AG04450 (cell line): ENCODE measurements at places on chromosomes 7 and 10.

- no peak for DNase-seq
Observed at GRCh38 chr7:64266341-64266919, 38.2 kb downstream of the ZNF679 start.

DNA sequence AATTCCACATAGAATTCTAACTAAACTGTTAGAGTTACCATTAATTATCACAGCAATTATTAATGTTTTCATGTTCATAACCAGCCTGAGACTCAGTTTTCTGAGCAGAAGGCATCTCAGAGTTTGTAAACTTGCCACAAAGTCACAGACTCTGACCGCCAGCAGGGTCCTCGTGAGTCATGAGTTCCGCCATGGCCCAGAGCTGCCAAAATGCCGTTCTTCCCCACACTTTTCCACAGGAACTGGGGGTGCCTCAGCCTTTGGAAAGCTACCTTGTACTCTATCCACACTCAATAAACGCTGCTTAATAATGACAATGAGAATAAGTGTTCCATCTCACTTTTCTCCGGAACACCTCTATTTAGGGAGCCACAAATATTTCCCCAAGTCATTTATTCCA lies 22.1 kb upstream of the INHBA start:
- DNase-seq, result no peak

GRCh38 chr7:151859111-151859947 lies 17.6 kb downstream of the PRKAG2 start:
- DNase-seq, result no peak

DNA sequence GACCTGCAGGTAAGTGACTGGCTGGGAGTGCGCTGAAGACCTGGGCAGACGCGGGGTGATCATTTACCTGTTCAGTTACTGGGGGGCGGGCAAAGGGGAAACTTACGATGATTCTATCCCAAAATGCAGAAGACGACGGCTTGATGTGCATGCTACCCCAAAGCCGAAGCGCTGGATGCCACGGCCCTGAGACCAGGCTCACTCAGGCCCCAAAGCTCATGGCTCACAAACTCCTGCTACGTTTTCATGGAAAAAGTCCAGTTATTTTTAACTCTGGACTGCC lies 200.6 kb downstream of the DIP2C start:
- no peak for DNase-seq

DNA sequence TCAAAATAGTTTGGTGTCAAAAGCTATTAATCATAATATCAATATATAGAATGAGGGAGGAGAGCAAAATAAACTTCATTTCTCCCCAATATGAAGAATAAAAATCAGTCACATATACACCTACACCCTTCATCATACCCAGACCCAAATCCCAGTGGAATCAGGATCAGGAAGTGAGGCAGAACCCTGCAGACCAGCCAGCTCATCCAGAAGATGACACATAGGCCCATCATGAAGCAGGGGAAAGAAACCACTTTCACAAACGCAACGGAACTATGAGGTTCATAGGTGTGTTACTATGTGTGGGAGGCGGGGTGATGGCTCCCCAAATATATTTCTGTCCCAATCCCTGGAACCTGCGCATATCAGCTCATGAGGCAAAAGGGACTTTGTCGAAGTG lies 89.0 kb downstream of the RSU1 start:
- DNase-seq, result no peak

GRCh38 chr7:65722361-65722792 lies 150.5 kb upstream of the VKORC1L1 start:
- DNase-seq, result no peak

GRCh38 chr7:80908360-80908797 lies 10.5 kb downstream of the SEMA3C start:
- DNase-seq, result no peak

DNA sequence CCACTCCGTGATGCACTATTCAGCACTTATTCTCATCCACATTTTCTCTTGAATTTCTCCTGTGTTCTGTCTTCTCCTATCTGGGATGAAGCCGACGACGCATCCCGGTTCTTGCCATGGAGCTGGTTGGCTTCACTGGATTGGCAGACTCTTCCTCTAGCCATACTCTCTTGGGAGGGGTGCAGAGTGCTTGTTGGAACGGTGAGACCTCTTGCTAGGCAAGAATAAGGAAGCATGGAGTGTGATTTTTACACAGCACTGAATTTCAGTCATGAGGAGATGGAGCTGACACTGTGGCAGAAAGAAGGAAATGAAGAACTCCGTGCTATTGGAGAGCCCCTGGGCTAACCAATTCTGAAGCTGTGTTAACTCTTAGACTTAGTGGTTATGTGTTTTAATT lies 28.2 kb upstream of the ZNF32 start:
- DNase-seq, result no peak

DNA sequence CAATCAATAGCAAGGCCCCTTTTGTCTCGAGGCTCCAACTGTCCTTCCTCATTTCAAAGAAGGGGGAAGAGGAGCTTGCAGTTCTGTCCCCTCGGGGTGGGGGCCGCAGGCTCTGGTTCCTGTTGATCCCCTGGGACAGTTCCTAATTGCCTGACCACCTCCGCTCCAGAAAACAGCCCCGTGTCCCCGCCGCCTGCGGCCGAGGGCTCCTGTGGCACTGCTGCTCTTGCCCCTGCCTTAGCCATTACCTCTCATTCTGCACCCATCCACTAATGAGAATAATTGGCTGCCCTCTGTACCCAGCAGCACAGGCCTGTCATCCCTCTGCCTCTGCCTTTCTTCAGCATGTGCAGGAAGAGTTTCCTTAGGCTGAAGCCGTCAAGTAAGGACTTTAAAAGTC lies 668.3 kb upstream of the FOXK1 start:
- DNase-seq, result no peak

GRCh38 chr7:106452031-106452851 lies 167.5 kb upstream of the NAMPT start:
- no peak for DNase-seq

DNA sequence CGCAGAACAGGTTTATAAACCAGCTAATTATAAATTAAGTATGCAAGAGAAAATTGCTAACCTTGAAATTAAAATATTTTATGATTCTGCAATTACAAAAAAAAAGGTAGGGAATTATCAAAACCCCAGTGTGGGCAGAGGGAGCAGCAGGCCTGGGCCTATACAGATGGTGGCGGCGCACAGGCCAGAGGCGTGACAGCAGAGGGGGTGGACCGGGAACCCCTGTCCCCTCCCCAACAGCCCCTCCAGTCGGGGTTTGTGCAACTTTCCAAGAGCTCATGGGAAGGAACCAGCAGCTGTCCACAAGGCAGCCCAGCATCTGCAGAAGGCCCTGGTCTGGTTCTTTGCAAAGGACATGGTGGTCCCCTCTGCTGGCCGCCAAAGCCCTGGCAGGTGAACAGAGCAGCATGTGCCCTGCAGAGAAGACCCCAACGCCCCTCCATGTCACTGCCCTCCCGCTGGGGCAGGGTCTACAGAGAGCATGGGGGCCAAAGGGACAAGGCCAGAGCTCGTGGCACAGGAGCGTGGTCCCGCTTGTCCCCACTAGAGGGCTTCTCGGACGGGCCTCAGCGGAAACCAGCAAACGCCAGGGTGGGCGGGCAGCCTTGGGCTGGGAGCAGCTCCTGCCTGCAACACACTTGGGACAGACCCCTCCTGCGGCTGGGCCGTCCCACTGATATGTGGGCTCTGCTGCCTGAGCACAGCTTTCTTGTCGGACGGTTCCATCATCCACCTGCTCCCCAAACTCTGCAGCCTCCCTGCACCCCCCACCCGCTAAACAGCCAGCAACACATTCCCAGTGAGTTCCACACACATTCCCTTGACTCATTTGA lies 75.1 kb downstream of the EBF3 start:
- DNase-seq, result no peak

- DNase-seq, result no peak
Observed at GRCh38 chr10:130203626-130204025, 67.4 kb downstream of the GLRX3 start.

- DNase-seq, result no peak
Observed at GRCh38 chr10:30170146-30170545, 110.8 kb upstream of the JCAD start.

GRCh38 chr10:59844436-59844835 lies 61.9 kb downstream of the CCDC6 start:
- DNase-seq, result no peak

GRCh38 chr10:11014671-11015445 lies 2.8 kb upstream of the CELF2 start:
- DNase-seq, result no peak

- no peak for DNase-seq
Observed at GRCh38 chr7:3043544-3044371, at the start of gene CARD11. TSS of gene CARD11 (minus strand) at chr7:3043867. CDS start at chr7:2958506, 85,361 bp downstream.

GRCh38 chr7:100486111-100486636 lies 2.4 kb downstream of the NYAP1 start:
- DNase-seq, result no peak

DNA sequence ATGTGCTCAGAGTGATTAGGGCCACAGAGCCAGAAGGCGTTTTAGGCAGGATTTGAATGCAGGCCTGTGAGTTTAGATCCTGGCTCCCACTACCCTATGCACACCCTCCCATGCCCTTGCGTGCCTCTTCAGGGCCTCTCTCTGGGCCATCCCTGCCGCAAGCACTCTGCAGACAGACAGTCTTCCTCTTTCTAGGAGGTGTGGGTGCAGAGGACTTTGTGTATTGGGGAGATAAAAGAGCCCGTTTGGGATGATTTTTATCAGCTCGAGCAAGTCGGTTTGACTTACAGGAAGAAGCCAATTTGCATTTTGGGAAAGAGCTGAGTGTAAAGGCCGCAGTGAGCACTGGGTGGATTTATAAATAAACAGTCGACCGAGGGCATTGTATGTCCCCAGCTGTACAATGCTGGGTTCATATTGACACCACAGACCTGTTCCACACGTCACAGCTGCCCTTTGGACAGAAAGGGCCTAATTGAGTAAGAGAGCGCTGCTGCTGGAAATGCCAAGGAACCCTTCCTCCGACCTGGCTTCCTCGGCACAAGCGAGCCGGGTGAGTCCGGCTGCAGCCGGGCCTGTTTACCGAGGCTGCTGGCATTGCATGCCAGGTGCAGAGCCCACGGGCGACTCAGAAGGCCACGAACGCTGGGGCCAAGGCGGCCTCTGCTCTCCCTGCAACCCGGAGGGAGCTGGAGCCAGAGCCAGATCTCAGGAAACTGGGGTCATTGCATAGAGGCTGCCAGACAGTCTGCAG lies 25.1 kb downstream of the ZMIZ1 start:
- DNase-seq, result no peak

GRCh38 chr10:6082496-6083395 lies 6.1 kb upstream of the RBM17 start:
- DNase-seq, result no peak

DNA sequence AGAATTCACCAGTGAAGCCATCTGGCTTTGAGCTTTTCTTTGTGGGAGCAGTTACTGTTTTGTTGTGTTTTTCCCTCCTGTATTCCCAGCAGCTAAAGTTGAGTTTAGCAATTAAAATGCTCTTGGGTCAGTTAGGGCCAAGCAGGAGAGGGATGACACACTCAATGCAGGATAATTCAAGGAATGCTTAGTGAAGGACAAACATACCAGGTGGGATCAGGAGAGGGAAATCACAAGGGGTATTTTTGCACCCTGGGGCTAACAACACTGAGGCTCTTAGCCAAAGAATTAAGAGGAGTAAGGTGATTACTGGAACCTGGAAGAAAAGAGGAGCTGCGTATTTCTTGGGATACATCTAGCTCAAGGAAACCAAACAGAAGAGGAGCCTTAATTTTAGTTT lies 82.4 kb upstream of the KCND2 start:
- no peak for DNase-seq

GRCh38 chr10:66234872-66235271 lies 691.0 kb upstream of the LRRTM3 start:
- no peak for DNase-seq

DNA sequence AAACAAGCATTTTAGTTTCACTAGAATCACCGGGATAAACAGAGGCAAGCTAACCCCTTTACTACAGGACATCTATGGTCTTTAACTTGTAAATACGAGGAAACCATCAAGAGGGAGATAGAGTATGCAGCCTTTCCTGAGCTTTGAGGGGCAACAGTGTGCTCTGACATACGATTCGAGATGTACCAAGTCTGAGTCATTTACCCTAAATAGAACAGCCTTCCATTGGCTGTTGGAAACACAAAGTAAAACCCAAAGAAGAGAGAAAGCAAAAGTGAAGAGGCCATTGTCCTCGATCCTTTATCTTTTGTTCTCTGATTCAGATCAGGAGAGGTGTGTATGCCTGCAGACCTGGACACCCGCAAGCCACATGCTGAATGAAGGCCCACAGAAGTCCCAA lies 289.5 kb downstream of the KCNMA1 start:
- no peak for DNase-seq

- DNase-seq, result no peak
Observed at GRCh38 chr7:151895631-151896031, 18.7 kb upstream of the PRKAG2 start.

DNA sequence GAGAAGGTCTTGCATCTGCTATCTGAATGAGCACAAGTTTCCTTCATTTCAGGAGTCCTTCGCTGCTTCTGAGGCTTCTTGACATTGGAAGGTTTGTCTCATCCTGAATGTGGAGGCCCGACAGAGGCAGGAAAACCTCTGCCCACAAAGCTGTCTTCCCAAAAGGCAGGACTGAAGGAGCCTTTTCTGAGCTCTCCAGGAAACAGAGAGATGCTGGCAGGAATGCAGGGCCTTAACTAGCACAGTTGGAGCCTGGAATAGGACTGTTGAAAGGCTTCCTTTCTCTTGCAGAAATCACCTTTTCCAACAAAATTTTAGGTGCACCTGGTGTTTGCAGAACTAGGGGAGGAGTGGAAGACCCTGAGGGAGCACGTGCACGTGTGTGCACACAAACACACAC lies 637.4 kb upstream of the MKI67 start:
- DNase-seq, result no peak

DNA sequence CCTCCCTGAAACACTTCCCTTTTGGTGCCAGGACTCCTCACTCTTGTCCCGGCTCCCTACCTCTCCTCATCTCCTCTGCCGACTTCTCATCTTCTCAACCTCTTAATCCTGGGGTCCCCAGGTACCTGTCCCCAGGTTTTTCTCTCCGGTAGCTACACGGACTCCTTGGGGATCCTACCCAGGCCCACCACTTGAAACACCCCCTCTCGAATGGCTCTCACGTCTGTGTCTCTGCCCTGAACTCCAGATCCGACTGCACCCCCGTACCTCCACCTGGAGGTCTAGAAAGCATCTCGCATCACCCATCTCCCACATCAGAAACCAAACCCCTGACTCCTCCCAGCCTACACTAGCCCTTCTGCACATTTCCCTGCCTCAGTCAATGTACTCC lies 4.8 kb downstream of the TBATA start:
- no peak for DNase-seq

DNA sequence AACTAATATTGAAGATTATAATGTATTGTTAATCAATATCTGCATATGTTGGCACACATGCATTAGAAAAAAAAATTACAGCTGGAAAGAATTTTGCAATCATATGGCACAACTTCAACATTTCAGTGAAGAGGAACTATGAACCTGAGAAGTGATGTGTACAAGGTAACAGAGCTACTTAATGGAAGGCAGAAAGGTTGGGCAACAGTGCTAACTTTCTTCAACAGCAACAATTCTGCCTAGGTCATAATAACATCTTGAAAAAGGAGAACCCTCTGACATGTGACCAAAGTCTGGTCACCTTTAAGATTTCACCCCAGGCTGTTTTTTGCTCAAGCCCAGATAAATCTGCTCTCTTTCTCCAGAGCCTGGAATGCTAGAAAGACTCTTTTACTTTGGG lies 47.9 kb upstream of the SKAP2 start:
- no peak for DNase-seq
